Activated T-cell treated with anti-CD3 and anti-CD28 coated beads for 48 hours (primary cell): ENCODE measurements at places on chromosomes 7 and 10.

- no peak for DNase-seq
These were observed 42.4 kb upstream of the NANOS1 start for GRCh38 chr10:118986815-118987790.

DNA sequence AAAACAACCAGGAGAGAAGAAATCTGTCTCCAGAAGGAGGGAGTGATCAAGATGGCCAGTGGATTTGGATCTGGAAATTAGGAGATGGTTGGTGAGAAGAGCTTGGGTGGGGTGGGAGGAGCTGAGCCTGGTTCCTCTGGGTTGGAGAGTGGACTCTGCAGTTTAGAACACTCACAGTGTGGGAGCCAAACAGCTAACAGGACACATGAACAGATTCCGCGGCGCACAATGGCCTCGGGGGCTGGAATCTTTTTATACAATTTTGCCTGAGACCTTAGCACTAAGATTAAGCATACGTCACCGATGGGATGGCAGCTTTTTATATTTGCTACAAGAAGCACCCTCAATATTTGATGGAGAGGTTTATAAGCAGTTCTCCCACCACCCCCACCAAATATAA lies 2.9 kb downstream of the ECHDC3 start:
- DNase-seq = no peak

GRCh38 chr7:11213266-11213665 lies 239.6 kb downstream of the PHF14 start:
- DNase-seq = no peak

- no peak for DNase-seq
These were observed 49.4 kb downstream of the HTRA1 start for GRCh38 chr10:122510736-122511135.

DNA sequence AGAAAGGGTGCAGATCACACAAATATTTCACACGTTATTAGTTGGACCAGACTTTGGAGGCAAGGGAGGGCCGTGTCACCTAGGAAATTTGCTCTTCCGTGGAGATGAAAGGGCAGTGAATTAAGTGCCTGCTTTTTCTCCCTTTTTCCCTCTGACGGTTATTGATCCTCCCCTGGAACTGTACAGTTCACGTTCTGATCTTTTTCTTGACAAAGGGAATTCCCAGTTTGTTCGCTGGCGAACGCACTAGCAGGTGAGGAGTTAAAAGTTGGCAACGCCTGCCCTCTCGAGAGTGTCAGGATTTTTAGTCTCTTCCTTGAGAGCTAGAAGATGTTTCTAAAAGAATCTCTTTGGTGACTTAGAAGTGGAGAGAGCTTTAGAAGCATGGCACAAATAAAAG lies 111.5 kb downstream of the TCF7L2 start:
- DNase-seq = no peak

GRCh38 chr7:74023092-74023536 lies 4.9 kb upstream of the ELN start:
- no peak for DNase-seq

DNA sequence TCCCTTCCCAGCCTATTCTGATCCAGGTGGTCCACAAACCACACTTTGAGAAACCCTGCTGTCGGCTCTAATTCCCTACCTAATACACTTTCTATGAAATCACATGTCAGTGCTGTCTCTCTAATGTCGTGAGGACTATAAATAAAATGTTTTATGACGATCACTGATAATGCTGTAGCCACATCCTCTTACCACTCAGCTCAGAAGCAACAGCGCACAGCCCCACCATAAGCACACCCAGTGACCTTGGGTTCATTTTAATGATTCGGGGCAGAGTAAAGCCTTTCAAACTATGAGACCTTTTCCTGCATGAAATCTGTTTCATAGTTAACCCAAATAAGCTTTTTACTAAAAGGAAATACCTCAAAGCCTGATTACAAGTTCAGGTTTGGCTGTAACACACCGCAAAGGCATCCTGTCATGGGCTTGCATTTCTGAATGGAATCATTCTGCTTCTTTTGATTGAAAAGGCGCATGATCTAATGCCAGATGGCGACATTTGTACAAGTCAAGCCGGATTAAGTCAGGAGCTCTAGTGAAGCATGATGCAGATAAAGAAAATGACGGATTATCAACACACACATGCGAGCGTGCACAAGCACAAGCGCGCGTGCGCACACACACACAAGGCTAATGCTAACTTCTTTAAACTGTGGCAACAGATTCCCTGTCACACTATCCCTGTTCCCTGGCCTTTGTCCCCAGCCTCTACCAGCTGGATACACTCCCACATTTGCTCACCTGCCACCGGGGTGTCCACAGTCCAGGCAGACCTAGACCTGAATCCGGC lies 180.5 kb upstream of the PDE1C start:
- no peak for DNase-seq

- no peak for DNase-seq
These were observed 8.2 kb upstream of the SRRM3 start for GRCh38 chr7:76193466-76193865.

DNA sequence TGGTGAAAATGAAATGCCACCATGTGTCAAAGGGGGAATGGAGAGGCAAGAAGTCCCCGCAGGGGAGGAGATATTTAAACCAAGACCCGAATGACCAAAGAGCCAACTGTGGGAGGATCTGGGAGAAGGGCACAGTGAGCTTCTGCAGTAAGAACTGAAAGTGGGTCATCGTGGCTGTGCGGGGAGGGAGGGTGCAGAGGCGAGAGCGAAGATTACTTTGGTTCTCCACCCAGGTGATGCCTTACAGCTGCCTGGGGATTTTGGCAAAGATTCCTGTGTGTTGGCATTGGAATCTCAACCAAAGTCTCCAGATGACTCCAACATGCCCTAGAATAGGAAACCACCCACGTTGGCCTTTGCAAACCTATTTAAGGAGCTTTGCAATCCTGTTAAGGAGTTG lies 44.2 kb upstream of the ADAM12 start:
- DNase-seq = no peak
